Activated CD4-positive, CD25-positive, alpha-beta regulatory T cell treated with anti-CD3 and anti-CD28 coated beads, Interleukin-2, amount 50 U/mL, for 16 hours (primary cell): ENCODE measurements at places on chromosomes 6 and 20.

DNA sequence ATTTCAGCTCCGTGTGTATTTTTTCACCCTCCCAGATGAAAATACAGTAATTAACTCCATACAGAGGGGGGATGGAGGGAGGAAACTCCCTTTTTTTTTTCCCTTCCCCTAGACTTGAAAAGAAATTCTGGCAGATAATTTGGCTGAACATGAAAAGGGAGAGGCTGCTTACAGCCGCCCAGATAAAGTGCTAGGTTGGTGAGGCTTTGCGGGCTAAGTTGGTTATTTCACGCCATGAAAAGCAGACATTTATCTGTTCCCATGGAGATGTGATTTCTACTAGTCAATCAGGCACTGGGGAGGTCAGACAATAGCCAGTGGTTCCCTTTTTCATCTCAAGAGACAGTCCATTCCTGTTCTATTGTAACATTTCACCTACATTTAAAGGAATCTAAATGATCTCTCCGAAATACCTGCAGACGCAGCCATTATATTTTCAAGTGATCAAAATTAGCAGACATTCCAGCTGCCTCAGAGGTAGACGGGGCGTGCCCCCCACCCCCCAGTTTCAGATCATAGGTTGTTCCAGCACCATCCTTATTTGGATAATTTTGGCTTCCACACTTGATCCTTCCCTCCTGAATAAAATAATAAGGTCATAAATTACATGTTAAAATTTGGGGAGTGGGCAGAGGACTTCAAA lies 143.9 kb upstream of the ZNF217 start:
- no peak for DNase-seq

GRCh38 chr6:16762268-16762549 lies 949 bp upstream of the ATXN1 start:
- DNase-seq, result no peak

- no peak for DNase-seq
Measured at GRCh38 chr6:121791396-121792315, 356.2 kb downstream of the GJA1 start.

GRCh38 chr20:45254383-45255262 lies at the start of gene SLPI:
SLPI (minus strand) TSS chr20:45254564; CDS start chr20:45254543, 21 bp downstream.
- DNase-seq, result no peak

- no peak for DNase-seq
Measured at GRCh38 chr6:109961611-109962041, 16.5 kb upstream of the GPR6 start.

GRCh38 chr6:113625850-113626249 lies 231.3 kb upstream of the MARCKS start:
- no peak for DNase-seq

- peak; percentile 52 for DNase-seq
Measured at GRCh38 chr6:20319520-20320357, 81.9 kb upstream of the E2F3 start.

GRCh38 chr6:28856620-28857005 lies 67.2 kb downstream of the TRIM27 start:
- DNase-seq, result no peak

DNA sequence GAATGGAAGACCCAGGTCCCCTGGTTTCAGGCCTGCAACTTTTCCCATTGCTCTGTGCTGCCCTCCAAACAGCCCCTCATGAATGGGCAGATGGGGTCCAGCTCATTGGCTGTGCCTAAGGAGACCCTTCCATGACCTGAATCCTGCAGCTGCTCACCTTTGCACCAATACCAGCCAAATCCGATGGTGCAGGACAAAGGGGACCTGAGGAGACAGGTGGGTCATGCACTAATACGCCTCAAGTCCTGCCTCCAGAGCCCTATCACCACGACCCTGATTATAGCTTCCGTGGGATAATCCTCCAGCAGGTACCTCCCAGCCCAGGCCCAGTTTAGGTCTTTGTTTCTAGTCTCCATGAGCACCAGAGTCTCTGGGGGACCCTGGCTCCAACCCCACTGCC lies 16.8 kb downstream of the TREM1 start:
- DNase-seq, result no peak

DNA sequence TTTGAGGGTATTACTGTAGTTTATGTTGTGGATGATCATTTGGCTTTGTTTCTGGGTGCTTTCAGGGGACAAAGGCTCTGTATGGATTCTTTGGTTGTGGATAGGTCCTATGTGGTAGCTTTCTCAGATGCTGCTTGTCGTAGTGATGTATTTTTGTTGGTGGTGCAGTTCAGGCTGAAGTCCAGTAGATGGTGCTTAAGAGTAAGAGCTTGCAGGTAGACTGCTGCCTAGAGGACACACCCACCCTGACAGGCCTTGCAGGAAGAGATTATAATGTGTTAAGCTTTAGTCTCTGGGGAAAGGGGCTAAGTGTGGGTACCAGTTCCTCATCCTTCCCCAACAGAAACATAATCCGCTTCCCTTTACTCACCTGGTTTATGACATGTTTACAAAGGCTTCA lies 62.6 kb upstream of the ADGRB3 start:
- DNase-seq, result no peak

DNA sequence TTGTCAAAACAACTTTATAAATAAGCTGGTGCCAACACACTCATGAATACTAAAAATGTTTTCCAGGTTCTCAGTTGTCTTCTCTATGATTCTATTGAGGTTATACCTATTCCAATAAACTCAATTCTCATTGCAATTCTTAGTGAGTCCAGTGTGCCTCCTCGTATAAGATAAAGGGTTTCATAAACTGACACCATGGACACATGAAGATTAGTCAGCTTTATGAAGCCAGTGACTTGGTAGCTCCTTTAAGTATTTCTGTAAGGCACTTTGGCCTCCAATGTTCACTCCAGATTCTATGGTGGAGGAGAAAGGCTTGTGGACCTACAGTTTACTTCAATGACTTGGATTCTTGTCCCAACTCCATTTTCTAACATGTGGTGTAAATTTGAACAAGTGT lies 521.3 kb upstream of the JARID2 start:
- DNase-seq, result no peak

- peak; percentile 38 for DNase-seq
Measured at GRCh38 chr6:30690403-30691207, at the start of gene NRM. NRM (minus strand) TSS chr6:30690984; CDS start chr6:30690974, 10 bp downstream.

DNA sequence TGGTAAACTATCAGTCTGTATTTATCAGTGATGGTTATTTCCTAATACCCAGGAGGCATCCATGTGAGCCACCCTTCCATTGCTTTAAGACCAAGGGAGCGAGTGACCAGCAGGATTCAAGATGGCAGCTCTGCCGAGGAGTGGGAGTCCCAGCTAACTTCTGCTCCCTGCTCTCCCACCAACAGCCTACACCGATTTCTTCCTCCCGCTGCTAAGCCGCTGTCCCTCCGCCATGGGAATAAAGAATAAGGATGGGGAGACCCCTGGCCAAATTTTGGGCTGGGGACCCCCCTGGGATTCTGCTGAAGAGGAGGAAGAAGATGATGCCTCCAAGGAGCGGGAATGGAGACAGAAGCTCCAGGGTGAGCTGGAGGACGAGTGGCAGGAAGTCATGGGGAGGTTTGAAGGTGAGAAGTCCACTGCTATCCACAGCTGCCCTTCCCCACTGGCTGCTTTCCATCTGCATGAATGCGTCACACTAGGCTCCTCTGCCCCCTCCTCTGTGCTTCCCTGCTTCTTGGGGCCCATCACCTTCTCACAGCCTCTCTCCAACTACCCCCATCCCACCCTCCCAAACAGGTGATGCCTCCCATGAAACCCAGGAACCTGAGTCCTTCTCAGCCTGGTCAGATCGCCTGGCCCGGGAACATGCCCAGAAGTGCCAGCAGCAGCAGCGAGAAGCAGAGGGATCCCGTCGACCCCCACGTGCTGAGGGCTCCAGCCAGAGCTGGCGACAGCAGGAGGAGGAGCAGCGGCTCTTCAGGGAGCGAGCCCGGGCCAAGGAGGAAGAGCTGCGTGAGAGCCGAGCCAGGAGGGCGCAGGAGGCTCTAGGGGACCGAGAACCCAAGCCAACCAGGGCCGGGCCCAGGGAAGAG lies 10.3 kb downstream of the NFKBIL1 start:
- DNase-seq, result no peak

DNA sequence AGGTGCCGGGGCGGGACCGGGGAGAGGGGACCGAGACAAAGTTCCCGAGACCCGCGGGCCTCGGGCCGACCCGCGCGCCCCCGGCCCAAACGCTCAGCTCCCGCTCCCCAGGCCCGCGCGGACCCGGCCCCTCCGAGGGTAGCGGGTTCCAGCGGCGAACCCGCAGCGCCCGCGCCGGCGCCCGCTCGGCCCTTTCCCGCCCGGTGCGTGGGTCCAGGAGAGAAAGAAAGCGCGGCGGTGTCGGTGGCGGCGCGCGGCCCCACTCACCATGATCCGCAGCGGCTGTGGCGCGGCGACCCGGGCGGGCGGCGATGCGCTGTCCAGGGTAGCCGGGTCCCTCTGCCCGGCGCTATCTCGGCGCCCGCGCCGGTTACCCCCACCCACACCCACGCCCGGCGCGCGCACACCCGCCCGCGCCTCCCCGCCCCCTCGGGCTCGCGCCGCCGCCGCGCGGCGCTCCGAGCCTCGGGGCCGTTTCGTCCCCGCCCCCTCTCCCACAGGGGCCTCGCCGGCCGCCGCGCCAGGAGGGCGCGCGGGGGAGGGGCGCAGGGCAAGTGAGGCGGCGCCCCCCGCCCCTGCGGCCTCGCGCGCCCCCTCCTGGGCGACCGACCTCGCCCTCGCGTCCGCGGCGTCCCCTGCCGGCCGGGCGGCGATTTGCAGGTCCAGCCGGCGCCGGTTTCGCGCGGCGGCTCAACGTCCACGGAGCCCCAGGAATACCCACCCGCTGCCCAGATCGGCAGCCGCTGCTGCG lies at the start of gene ELOVL2:
TSS of gene ELOVL2 (minus strand) at position 345 of the 751 bp plus-strand sequence. CDS start at position 270, 75 bp downstream.
- DNase-seq, result no peak

DNA sequence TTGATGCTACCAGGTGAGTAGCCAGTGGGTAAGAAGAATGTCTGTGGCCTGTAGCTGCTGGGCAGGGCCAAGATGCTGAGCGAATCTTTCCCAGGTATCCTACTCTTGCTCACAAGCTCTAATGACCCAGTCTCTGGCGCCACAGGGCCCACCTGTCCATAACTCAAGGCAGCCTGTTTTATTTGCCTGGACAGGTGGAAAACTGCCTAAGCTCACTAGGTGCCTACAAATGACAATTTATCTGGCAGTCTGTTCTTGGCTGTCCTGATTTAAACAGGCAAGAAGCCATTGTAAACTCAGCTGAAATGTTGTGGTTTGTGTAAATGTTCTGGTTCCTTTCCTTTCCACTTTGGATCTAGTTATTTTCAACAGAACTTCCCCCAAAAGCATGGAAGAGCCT lies 113.3 kb downstream of the TCP11 start:
- no peak for DNase-seq

- DNase-seq, result no peak
Measured at GRCh38 chr6:111939902-111940301, 66.7 kb upstream of the FYN start.

GRCh38 chr20:49868538-49868937 lies 46.8 kb downstream of the SPATA2 start:
- no peak for DNase-seq

DNA sequence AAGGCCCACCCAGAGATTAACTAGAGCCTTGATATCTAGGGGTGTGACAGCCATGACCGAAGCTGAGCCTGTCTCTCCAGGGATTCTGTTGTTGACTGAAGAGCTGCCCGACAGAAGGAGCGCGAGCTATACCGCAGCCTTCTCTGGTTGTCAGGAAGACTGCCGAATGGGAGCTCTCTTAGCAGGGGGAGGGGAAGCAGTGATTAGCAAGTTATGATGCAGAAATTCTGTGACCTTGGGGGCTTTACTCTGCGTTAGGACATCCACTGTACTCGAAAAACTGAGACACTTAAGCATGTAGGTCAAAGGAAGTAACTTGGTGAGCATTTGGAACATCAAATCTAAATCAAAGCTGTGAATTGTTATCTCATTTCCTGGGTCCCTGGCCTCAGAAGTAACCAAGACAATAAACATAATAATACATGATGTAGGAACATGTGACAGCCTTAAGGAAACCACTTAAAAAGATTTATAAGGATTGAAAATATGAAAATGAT lies 84.7 kb downstream of the MAP3K4 start:
- DNase-seq, result no peak

DNA sequence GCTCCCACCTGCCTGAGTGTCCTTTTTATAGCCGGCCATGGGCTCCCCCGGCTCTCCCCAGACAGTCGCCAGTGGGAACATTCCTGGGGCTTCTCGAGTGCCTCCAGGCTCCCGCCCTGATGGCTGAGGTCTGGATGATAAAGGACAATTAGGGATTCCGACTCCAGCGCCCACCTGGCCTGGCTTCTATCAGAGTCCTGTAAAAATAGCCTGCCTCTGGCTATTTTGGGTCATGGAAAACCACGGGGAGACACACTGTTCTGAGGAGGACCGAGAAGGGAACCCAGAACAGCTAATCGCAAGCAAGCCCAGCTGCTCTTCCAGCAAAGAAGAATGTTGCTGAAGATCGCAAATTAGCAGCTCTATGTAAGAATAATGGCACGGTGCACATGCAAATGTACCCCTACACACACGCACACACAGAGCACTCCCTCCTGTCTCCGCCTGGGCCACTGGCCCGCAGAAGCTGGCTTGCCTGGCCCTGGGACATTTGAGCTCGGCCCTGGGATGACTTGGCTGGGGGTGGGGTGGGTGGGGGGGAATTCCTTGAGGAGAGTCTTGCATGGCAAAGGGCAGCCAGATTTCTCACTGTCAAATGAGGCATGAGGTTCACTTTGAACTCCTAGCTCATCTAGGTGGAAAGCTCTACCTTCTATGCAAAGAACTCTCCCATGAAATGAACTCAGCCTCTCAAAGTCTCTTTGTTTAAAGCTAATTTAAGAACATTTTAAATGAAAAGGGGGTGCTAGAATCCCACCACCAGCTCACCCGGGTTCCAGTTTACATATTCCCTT lies 55.3 kb downstream of the CTCFL start:
- DNase-seq, result no peak

GRCh38 chr6:159654483-159655098 lies 38.5 kb downstream of the SOD2 start:
- no peak for DNase-seq

DNA sequence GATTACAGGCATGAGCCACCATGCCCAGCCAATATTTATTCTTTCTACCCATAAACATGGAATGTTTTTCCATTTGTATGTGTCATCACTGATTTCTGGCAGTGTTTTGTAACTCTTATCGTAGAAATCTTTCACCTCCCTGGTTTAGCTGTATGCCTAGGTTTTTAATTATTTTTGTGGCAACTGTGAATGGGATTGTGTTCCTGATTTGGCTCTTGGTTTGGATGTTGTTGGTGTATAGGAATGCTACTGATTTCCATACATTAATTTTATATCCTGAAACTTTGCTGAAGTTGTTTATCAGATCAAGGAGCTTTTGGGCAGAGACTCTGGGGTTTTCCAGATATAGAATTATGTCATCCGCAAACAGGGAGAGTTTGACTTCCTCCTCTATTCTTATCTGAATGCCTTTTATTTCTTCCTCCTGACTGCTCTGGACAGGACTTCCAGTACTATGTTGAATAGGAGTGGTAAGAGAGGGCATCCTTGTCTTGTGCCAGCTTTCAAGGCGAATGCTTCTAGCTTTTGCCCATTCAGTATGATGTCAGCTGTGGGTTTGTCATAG lies 198.6 kb downstream of the ZDHHC14 start:
- DNase-seq, result no peak

DNA sequence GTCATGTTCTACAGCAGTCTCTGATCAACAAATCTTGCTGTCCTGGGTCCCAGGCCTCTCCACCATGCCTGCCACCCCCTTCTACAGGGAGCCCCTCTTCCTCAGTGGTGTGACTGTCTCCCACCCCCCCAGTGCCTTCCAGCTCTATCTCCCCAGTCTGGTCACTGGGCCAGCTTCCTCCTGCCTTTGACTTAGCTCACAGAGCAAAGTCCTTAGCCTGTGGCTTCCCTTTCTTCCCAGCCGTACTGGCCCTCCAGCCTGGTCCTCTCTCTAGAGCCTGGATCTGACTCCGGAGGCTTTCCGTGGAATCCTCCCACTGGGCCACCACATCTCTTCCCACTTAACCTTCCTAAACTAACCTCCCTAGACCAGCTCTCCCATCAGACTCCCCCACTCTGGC lies 17.0 kb downstream of the MAPK13 start:
- no peak for DNase-seq
